Ascending aorta (tissue), 2 donors: ENCODE measurements at places on chromosomes 7 and 10. TPM values are rescaled to one million over a fixed set of nuclear protein-coding genes. Genes with fewer than 3 reads are reported as not detected.

The MYO1G gene
- total RNA-seq = 5.9 TPM

The SPDYE2B gene
- not detected for total RNA-seq

The LEP gene
- not detected for total RNA-seq

GRCh38 chr7:107209565-107209964 lies 40.8 kb downstream of the HBP1 start:
- peaks cover 38% of the 10 kb centered on the region for H3K36me3 ChIP-seq
- no peaks in the 10 kb centered on the region for H3K27me3 ChIP-seq
- H3K4me1 ChIP-seq = peaks cover 13% of the 10 kb centered on the region
- no peak for DNase-seq
- no peak overlapping the region for H3K4me3 ChIP-seq

The CALML3 gene
- not detected for total RNA-seq

DNA sequence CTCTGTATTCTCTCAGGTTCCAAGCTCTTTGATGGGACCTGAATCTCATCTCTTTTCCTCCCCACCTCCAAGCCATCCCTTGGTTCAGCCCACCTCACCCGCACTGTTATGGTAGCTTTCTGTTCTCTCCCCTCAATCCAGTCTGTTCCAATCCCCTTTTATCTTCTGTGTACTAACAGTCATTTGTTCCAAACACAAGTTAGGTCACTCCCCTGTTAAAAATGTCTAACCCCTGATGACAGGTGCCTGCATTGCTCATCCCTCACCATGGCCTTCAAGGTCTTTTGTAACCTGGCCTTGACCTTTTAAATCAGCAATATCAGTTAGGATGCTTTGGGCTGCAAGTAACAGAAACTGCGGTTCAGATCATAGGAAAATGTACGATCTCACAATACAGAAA lies 74.8 kb downstream of the CYP26A1 start:
- H3K27me3 ChIP-seq = no peaks in the 10 kb centered on the region
- H3K4me1 ChIP-seq = no peaks in the 10 kb centered on the region
- H3K36me3 ChIP-seq = no peaks in the 10 kb centered on the region

- no peak for DNase-seq
- no peak overlapping the region for H3K4me3 ChIP-seq
- peak overlapping the region; percentile 69 for H3K27ac ChIP-seq
Measured at GRCh38 chr10:113041841-113042750, 92.0 kb downstream of the TCF7L2 start.

GRCh38 chr7:3895341-3896116 lies 594.5 kb downstream of the SDK1 start:
- no peaks in the 10 kb centered on the region for H3K36me3 ChIP-seq
- no peaks in the 10 kb centered on the region for H3K27me3 ChIP-seq
- peak overlapping the region; percentile 48 for H3K27ac ChIP-seq
- no peaks in the 10 kb centered on the region for H3K4me1 ChIP-seq

The SPDYE8 gene
- total RNA-seq = not detected

DNA sequence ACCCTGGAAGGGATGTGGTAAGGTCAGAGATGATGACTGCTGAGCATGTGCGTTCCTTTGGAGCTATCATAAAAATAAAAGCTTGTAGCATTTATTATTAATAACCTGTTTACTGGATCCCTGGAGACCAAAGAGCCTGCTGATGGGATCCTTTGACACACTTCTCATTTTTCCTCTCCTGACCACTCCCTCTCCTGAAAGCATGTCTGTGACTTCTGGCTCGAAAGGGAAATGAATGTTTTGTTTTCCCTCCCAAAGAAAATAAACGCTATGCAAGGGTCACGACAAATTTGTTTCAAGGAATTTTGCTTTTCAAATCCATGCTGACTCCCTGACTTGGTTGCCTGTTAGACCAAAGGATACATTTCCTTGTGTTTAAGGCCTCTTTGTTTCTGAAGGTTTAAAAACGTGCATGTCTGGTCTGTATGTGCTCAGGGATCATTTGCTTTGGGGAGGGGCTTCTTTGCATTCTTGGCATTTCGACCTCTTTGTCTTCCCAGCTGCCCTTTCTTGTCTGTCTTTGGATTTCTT lies 185.1 kb upstream of the AGK start:
- no peaks in the 10 kb centered on the region for H3K36me3 ChIP-seq
- H3K27me3 ChIP-seq = no peaks in the 10 kb centered on the region
- no peak for DNase-seq
- no peak overlapping the region for H3K27ac ChIP-seq

The MLXIPL gene
- 297 TPM for total RNA-seq

- no peaks in the 10 kb centered on the region for H3K27me3 ChIP-seq
- H3K4me1 ChIP-seq = no peaks in the 10 kb centered on the region
- no peak overlapping the region for H3K4me3 ChIP-seq
- no peak for DNase-seq
- H3K27ac ChIP-seq = no peak overlapping the region
- no peaks in the 10 kb centered on the region for H3K36me3 ChIP-seq
Measured at GRCh38 chr7:91030680-91031380, 233.4 kb upstream of the FZD1 start.

- H3K27ac ChIP-seq = no peak overlapping the region
- H3K27me3 ChIP-seq = no peaks in the 10 kb centered on the region
- H3K4me1 ChIP-seq = no peaks in the 10 kb centered on the region
- DNase-seq = peak; percentile 54
- H3K4me3 ChIP-seq = no peak overlapping the region
Measured at GRCh38 chr7:73809467-73809951, 21.3 kb upstream of the CLDN4 start.

DNA sequence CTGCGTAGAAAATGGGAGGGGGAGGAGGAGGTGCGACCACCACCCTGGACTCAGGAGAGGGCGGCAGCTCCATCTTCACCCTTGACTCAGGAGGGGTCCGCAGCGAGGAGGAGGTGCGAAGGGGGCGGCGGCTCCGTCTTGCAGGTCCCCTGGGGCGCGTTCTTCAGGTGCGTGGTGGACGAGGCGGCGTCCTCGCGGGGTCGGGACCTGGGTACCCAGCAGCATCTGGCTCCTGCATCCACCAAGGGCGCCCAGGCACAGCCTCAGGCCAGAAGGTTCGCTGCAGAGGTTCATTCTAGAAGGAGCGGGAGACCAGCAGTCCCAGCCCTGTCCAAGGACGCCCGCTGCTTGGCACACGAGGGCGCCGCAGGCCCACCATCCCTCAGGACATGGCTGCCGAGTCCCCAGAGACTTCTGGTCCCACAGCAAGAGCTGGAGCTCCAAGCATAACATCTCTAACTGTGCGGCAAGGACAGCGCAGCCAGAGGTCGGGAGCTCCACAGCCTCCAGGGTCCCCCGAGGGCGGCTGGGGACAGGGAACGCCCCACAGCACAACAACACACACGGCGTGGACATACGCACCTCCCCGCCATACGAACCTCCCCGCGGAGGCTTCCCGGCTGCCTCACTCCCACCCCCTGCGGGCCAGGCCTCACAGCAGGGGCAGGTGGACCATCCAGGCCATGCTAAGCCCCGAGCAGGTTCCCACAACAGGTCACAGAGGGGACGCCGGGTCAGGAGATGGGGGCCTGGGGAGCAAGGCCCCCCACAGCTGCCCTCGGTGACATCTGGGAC lies 16.8 kb upstream of the DPYSL4 start:
- no peaks in the 10 kb centered on the region for H3K4me1 ChIP-seq
- no peak for DNase-seq
- no peak overlapping the region for H3K27ac ChIP-seq
- no peaks in the 10 kb centered on the region for H3K27me3 ChIP-seq
- H3K4me3 ChIP-seq = no peak overlapping the region
- H3K36me3 ChIP-seq = no peaks in the 10 kb centered on the region

DNA sequence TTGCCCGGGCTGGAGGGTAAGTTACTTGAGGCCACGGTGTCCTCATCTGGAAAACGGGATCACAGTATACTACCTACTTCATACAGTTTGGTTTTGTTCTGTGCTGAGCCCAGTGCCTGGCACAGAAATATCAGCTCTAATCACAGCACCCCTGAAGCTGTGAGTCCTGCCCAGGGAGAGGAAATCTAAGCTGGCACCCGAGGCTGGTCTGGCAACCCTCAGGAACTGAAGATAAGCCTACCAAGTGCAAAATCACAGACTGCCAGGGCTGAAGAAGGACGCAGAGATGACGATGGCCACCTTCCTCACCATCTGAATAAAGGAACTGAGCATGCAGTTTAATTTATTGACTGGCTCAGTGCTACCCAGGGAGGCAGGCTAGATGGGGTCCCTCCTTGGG lies 7.7 kb upstream of the TMEM120A start:
- H3K27me3 ChIP-seq = no peaks in the 10 kb centered on the region
- H3K4me1 ChIP-seq = no peaks in the 10 kb centered on the region
- no peak overlapping the region for H3K27ac ChIP-seq
- DNase-seq = no peak
- H3K4me3 ChIP-seq = no peak overlapping the region
- H3K36me3 ChIP-seq = peaks cover 4% of the 10 kb centered on the region

GRCh38 chr10:61400524-61400923 lies 52.7 kb downstream of the TMEM26 start:
- no peaks in the 10 kb centered on the region for H3K27me3 ChIP-seq
- H3K36me3 ChIP-seq = no peaks in the 10 kb centered on the region
- no peak overlapping the region for H3K4me3 ChIP-seq
- no peak for DNase-seq
- H3K4me1 ChIP-seq = peaks cover 3% of the 10 kb centered on the region

The AASS gene
- total RNA-seq = 34.3 TPM

The CAMK2B gene
- total RNA-seq = 3.2 TPM

DNA sequence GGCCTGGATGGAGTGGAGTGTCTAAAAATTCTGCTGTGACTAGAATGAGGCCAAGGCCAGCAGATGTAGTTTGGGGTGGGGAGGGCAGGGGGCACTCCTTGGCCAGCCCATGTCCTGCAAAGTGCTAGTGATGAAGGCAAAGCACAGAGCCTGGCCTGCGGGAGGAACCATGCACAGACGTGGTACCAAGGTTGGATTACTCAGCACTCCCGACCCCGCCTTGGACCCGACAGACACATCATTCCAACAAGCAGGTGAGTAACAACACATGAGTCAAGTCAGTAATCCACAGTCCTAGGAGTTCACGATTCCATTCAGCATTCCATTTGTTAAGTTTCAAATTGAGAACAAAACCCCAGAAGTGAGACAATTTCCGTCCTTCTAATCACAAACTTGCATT lies 317.3 kb downstream of the TCERG1L start:
- H3K36me3 ChIP-seq = no peaks in the 10 kb centered on the region
- no peaks in the 10 kb centered on the region for H3K4me1 ChIP-seq
- H3K27me3 ChIP-seq = no peaks in the 10 kb centered on the region
- no peak for DNase-seq
- no peak overlapping the region for H3K4me3 ChIP-seq
- no peak overlapping the region for H3K27ac ChIP-seq

DNA sequence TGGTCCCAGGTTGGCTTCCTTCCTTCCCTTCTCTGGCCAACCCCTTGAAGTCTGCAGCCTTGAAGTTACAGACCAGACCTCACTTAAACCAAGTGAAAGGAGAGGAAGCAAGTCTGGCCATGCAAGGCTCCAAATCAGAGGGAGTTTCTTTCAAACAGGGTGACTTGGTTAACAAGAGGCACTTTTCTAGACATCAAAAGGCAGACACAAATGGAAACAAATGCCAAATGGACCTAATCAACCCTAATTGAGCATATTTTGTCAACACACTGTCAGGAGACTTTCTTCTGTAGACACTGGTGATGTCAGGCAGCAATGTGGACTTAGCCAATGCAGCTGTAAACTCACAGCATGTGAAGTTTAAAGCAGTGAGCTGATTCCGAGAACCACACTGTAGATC lies 282.7 kb upstream of the FZD8 start:
- H3K4me1 ChIP-seq = no peaks in the 10 kb centered on the region
- no peaks in the 10 kb centered on the region for H3K27me3 ChIP-seq
- no peaks in the 10 kb centered on the region for H3K36me3 ChIP-seq
- no peak for DNase-seq
